ENCODE measurements at places on chromosomes 3 and 15.

GRCh38 chr3:196642434-196642833, 2.9 kb downstream of the NRROS start:
- no peak for DNase-seq

GRCh38 chr3:70608434-70608833, 296.0 kb upstream of the MDFIC2 start:
- DNase-seq = no peak

- DNase-seq = no peak
These were observed 153.2 kb downstream of the LRRC28 start for GRCh38 chr15:99404454-99404853.

GRCh38 chr15:98294126-98294525, 333.6 kb downstream of the ARRDC4 start:
- no peak for DNase-seq

GRCh38 chr15:83653288-83653638, 660 bp upstream of the ADAMTSL3 start:
- no peak for DNase-seq

- DNase-seq = no peak
These were observed 32.8 kb upstream of the FAM107A start for GRCh38 chr3:58609990-58610389.

- no peak for DNase-seq
These were observed 143.4 kb downstream of the EBLN2 start for GRCh38 chr3:73204841-73205240.

DNA sequence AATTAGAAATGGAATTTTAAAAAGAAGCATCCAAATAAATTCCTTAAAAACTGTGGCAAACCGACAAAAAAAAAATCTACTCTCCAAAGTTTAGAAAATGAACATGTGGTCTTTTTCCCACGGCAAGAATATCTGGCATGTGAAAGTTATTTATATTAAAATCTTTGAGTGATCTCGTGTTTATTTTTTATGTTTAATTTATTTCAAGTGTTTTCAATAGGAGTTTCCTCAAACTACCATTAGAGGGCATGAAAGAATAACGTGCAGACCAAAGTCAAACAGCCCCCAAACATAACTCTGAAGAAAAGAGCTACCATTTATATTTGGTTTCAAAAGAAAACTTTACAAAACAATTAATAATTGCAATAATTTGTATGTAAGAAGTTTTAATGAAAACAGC, 286.4 kb downstream of the ZIC4 start:
- no peak for DNase-seq

- no peak for DNase-seq
These were observed 22.1 kb downstream of the CLEC3B start for GRCh38 chr3:45048244-45048643.

- DNase-seq = no peak
These were observed 23.0 kb downstream of the KY start for GRCh38 chr3:134627831-134628230.
